ENCODE measurements at places on chromosomes 7 and 10. TPM values are rescaled to one million over a fixed set of nuclear protein-coding genes. Genes with fewer than 3 reads are reported as not detected.

MAPK8 gene
- 183 TPM for total RNA-seq

DNA sequence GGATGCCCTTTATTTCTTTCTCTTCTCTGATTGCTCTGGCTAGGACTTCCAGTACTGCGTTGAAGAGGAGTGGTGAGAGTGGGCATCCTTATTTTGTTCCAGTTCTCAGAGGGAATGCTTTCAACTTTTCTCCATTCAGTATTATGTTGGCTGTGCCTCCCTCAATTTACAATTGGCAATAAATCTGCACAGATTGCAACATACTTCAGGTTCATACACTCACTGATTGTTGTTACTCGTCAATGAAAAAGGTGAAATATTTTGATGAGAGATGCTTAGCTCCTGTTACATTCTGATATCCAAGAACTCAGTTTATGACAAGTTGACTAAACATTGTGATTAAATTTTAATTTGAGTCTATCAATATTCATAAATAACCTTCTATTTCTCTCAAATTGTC, 37.9 kb upstream of the DKK1 start:
- no peak for DNase-seq

DNA sequence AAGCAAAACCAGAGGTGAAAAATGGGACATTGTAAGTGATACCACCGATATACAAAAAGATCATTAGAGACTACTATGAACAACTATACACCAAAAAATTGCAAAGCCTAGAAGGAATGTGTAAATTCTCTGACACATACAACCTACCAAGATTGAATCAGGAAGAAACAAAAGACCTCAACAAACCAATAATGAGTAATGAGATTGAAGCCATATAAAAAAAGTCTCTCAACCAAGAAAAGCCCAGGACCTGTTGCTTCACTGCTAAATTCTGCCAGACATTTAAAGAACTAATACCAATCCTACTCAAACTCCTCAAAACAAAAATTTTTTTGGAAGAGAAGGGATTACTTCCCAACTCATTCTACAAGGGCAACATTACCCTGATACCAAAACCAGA, 134.0 kb downstream of the TPST1 start:
- DNase-seq = no peak

GRCh38 chr10:78936412-78937342, 132.1 kb upstream of the ZMIZ1 start:
- DNase-seq = no peak
